Activated CD4-positive, CD25-positive, alpha-beta regulatory T cell treated with anti-CD3 and anti-CD28 coated beads, Interleukin-2, amount 50 U/mL, for 16 hours (primary cell): ENCODE measurements at places on chromosomes 4 and X.

DNA sequence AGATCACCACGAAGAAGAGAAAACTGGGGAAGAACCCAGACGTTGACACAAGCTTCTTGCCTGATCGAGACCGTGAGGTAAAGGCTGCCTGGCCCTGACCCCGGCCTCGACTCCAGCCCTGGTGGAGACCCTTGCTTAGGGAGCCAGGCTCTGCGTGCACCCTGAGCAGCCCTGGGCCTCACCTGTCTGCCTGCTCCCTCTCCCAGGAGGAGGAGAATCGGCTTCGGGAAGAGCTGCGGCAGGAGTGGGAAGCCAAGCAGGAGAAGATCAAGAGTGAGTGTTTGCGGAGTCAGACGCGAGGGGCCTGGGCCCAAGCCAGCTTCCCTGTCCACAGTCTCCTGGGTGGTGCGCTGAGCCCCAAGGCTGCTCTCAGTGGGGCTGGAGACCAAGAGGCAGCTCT is 4.5 kb downstream of the FAM50A start:
- no peak for DNase-seq

DNA sequence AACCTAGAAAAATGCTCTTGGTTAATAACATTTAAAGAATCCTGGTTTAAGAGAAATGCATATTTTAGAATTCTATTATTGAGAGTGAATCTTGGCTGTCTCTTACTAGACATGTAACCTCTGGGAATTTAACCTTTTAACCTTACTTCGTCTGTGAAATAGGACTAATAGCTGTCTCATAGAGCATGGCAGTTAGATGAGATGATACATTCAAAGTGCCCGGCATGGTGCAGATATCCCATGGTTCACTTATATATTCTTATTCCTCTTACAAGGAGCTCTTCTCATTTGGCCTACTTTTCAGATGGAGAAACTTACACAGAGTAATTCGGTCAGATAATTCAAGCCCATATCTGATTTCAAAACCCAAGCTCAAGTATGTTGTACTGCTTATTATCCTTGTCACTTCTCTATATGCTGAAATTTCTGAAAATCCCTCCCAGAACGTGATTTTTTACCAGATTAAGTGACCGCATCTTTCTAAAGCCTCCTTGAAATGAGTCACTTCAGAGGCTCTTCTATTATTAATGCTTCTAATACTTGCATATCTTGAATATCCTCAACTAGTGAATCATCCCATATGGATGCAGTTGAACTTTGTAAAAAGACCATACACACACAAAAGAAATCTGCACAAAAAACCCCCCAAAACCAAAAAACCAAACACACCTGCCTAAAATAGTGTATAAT is 4.9 kb downstream of the CDKN2AIP start:
- DNase-seq, result no peak

DNA sequence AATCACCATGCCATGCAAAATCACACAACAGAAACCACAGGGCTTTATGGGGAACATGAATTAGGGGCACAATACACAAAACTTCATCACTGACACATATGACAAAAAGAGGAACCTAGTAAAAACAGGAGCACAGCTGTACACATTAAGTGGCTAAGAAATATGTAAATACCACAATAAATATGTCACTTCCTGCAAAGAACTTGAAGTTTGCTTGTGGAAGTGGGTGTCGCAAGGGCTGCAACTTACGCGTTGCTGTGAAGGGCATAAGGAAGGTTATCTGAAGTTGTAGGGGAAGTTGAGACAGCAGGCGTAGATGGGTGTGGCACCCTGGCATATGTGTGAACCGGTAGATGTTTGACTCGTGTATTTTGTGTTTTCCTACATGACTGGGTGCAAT is 42.4 kb downstream of the CLCN4 start:
- DNase-seq, result no peak

- DNase-seq, result peak; percentile 46
These were observed 4.4 kb downstream of the GPRIN3 start for GRCh38 chr4:89303177-89303576.

DNA sequence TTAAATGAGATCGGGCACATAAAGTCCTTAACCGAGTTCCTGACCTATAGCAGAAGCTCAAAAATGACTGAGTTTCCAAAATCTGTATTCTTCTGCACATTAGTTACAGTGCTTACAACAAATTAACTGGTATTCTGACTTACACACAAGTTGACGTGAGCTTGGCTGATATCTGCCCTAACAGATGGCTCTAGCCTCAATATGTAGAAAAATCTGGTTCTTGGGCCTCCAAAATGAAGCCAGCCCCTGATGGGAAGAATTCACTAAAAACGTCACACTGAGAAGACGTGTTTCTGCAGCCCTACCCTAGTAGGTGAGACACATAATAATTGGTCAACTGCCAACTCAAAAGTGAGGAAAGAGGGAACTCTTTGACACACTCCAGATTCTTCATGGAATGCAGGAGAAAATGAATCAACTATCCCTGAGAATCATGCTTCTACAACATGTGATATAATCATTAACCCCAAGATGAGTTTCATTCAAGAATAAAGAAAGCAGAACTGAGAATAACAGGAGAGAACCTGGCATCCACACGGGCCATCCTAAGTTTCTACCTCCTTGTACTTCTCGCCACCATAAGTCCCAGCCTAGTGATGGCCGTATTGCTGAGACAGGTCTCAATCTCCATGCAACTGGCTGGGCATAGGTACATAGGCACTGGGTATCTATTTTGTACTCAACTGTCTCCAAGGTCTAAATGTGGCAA is 8.2 kb downstream of the STX18 start:
- DNase-seq, result no peak

- no peak for DNase-seq
These were observed 238.1 kb downstream of the DHRSX start for GRCh38 chrX:2262668-2263055.

- no peak for DNase-seq
These were observed 74.4 kb downstream of the NFKB1 start for GRCh38 chr4:102575369-102576129.

DNA sequence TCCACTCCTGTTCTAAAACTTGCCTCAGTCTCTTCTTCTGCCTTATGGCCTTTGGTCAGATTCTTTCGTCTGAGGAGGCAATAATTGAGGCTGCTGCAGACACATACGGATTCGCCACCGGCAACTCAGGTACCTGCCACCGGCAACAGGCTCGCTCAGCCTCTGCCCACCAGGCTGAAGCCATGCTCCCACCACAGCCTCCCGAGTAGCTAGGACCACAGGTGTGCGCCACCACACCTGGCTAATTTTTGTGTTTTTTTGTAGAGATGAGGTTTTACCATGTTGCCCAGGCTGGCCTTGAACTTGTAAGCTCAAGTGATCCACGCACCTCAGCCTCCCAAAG is 26.6 kb downstream of the TNIP2 start:
- no peak for DNase-seq

GRCh38 chr4:66568431-66568830 is 898.1 kb upstream of the EPHA5 start:
- no peak for DNase-seq
